ENCODE measurements at places on chromosomes 5 and 9. TPM values are rescaled to one million over a fixed set of nuclear protein-coding genes. Genes with fewer than 3 reads are reported as not detected.

Gene C9orf153
- 0.66 TPM for total RNA-seq

Gene PCDHGA2
- 1.2 TPM for total RNA-seq

Gene SMC2
- total RNA-seq = 31.4 TPM

DNA sequence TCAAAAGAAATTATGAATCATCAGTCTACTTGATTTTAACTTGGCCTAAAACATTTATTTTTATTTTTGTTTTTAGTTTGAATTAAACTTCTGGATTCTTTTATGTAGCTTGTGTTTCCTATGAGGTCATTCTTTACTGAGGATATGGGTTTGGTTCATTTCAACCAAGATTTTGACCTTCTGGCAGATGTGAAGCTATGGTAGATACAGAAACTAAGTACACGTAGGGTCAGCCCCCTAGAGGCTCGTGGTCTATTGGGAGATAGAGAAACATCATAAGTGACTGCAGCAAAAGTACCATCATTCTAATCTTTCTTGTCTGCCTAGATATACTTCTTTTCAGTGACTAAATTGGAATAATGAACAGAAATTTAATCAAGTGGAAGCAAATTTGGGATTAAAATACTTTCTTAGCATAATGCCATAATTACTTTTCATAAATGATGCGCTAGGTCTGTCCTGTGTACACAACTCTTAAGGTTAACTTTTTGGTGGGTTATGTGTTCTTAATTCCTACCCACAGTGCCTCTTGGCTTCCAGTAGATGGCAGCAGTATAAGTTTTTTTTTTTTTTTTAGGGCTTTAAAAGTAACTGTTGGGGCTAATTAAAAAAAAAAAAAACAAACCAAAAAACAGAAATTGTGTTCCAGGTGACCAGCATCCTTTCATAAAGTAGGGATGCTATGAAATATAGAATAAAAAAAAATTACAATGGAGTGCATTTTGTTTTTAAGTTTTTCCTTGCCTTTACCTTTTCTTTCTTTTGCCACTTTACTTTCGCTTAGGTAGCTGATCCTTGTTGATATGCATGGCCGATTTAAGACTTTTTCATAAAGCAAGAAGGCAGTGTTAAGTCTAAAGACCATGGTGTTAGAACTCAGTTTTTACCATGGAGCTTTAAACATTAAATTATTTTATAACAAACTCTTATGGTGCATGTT, 49.9 kb downstream of the LRRTM2 start:
- DNase-seq = peak; percentile 58

GRCh38 chr5:41695920-41696582, 174.2 kb downstream of the OXCT1 start:
- DNase-seq = no peak

DNA sequence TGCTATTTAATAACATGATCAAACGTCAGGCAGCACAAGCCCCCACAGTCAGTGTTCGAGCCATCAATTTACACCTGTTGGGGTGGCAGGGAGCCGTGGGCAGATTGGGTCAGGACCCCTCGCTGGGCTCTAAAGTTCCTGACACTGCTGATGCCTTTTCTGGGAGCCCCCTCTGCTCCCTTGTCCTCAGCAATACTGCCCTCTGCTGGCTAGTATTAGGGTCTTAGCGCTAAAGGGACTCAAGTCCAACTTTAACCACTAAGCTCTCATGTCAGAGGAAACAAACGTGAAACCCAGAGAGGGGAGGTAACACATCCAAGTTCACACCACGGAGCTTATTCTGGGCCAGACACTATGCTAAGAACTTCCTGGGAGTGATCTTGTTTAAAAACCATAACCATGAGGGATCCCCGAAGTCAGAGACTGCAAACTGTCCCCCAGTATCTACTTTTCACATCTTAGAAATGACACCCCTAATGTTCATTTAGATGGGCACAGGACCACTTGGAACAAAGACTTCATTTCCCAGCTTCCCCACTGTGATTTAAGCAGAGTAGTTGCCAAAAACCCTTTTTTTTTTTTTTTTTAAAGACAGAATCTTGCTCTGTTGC, 20.4 kb downstream of the ANKS6 start:
- DNase-seq = peak; percentile 68

- DNase-seq = peak; percentile 51
These were observed 68.9 kb downstream of the COL27A1 start for GRCh38 chr9:114224247-114224610.

- DNase-seq = no peak
These were observed 141.1 kb downstream of the CHSY3 start for GRCh38 chr5:130045334-130045733.
